ENCODE measurements at places on chromosomes 3 and 15. TPM values are rescaled to one million over a fixed set of nuclear protein-coding genes. Genes with fewer than 3 reads are reported as not detected.
A peak's percentile ranks its signal among the peaks of the same experiment; 100 is the strongest.

- no peak for DNase-seq
Observed at GRCh38 chr3:129758785-129759320, 134.7 kb downstream of the TMCC1 start.

DNA sequence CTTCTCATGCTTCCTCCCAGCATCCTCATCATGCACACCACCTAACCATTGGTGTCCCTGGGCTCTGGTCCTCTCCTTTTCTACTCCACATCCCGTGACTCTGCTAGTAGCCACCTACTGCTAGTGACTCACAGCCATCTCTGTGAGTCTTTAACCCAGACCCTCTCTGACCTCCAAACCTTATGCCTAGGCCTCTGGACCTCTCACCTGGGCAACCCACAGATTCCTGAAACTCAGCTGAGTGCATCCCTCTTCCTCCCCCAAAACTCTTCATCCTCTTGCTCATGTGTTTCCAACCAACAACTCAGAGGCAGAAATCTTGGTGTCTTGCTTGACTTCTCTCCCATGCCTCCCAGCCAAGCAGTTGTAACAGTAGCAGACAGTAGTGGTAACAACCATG lies 20.0 kb upstream of the SLCO2A1 start:
- no peak for DNase-seq

GRCh38 chr3:15636028-15636709 lies 34.6 kb downstream of the BTD start:
- DNase-seq = peak; percentile 38

GRCh38 chr3:63450634-63451363 lies 172.7 kb downstream of the SYNPR start:
- DNase-seq = no peak

DNA sequence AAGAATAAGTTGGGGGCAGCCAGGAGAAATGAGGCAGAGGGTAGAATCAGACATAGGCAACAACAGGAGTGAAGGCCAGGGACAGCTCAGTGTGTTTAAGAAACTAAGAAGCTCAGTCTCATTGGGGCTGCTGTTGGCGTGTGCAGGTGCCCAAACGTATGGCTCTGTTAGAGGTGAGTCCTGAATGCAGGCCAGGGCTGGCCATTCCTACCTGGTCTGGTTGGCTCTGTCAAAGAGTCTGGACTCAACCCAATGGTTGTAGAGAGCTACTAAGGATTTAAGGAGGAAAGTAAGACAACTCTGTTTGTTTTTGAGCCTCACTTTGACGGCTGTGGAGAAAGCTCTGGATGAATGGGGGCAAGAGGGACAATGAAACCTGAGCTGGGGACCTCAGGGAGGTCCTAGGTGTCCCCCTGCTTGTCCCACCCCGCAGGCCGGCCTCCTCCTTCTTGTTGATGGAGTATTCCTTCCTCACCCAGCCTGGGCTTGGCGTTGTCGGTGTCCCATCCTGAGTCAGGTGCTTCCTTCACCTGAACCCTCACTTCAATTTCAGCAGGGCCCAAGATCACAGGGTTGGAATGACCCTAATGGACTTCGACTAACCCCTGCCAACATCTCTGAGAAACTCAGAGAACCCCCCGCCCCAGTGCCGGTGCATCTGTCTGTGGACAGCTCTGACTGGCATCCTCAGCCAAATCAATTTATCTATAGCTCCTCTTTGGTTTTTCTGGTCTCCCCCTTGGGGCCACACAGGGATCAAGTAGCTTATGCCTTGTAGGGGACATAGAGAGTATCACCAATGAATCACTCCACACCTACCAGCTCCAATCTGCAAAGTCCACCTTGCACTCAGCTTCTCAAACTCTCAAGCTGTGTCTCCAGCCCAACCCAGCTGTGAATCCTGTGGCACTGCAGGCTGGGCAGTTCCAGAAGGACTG lies 8.3 kb downstream of the ITGA11 start:
- DNase-seq = no peak

DNA sequence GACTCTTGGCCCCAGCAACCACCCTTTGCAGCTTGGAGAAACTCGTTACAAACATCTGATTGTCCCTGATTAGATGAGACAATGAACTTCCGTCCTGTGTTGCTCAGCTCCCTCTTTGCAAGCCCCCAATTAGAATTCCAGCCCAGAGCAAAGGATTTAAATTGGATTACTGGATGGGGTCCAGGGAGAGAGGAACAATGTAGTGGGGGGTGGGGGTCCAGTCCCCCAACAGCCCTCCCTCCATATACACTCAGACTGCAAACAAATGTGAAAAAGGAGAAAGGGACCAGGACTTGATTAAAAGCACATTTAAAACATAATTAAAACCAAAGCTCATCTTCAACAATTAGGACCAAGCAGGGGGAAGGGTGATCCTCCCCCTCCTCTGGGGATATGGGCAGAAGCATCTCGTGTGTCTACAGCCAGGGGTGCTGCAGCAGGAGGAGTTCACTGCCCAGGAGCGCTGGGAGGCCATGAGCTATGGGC lies 71.7 kb upstream of the TMEM115 start:
- peak; percentile 93 for DNase-seq

DNA sequence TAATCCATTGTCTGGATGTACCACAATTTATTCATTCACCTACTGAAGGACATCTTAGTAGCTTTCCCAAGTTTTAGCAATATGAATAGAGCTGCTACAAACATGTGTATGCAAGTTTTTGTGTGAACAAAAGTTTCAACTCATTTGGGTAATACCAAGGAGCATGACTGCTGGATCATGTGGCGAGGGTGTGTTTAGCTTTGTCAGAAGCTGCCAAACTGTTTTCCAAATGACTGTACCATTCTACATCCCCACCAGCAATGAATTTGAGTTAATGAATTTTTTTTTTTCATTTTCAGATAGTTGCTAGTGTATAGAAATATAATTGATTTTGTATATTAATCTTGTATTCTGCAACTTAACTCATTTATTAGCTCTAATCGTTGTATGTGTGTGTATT lies 20.0 kb upstream of the ELP6 start:
- no peak for DNase-seq

DNA sequence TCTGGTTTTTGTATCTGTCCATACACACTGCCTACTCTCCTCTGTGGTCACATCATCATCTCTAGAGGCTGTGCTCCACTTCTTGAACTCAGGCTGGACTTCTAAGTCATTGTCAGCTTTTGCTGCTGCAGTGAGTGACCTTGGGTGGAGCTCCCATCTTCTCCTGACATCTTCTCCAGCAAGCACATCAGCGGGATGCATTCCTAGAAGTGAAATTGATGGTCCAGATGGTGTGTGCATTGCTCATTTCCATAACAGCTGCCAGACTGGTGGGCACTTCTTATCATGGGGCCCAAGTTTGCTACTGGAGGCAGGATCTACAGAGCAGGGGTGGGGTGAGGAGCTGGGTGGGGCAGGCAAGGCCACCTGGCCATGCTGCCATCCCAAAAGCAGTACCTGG lies 109.9 kb downstream of the DNAJB8 start:
- DNase-seq = no peak

GRCh38 chr3:108455212-108455705 lies 55.1 kb downstream of the MYH15 start:
- no peak for DNase-seq

The XYLB gene
- total RNA-seq = 5.6 TPM

GRCh38 chr3:146218880-146219866 lies 31.7 kb downstream of the PLSCR4 start:
- DNase-seq = no peak

GRCh38 chr3:180961087-180961486 lies 28.4 kb downstream of the DNAJC19 start:
- no peak for DNase-seq

GRCh38 chr15:56775641-56776040 lies 42.3 kb upstream of the ZNF280D start:
- no peak for DNase-seq

The CSPG4 gene
- total RNA-seq = 42.2 TPM

GRCh38 chr3:102205647-102206046 lies 229.2 kb upstream of the ZPLD1 start:
- no peak for DNase-seq

DNA sequence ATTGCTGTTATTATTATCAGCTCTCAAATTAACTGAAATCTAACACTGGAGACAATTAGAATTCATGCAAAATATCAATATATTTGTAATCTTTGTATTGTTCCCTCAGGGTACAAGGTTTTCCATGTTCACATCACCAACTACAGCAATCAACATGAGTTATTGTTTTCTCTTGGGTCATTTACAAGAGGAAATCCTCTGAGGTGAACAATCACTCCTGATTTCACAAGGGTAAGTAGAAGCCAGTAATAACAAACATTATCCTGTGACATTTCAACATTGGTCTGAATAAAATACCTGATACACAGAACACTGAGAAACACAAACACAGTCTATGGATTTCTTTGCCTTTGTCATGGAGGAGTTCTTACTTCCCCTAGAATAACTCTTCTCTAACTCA lies 174.0 kb downstream of the SUCNR1 start:
- peak; percentile 28 for DNase-seq

The TNFAIP8L3 gene
- 5.8 TPM for total RNA-seq

- DNase-seq = no peak
Observed at GRCh38 chr3:173653781-173654180, 256.2 kb downstream of the NLGN1 start.

DNA sequence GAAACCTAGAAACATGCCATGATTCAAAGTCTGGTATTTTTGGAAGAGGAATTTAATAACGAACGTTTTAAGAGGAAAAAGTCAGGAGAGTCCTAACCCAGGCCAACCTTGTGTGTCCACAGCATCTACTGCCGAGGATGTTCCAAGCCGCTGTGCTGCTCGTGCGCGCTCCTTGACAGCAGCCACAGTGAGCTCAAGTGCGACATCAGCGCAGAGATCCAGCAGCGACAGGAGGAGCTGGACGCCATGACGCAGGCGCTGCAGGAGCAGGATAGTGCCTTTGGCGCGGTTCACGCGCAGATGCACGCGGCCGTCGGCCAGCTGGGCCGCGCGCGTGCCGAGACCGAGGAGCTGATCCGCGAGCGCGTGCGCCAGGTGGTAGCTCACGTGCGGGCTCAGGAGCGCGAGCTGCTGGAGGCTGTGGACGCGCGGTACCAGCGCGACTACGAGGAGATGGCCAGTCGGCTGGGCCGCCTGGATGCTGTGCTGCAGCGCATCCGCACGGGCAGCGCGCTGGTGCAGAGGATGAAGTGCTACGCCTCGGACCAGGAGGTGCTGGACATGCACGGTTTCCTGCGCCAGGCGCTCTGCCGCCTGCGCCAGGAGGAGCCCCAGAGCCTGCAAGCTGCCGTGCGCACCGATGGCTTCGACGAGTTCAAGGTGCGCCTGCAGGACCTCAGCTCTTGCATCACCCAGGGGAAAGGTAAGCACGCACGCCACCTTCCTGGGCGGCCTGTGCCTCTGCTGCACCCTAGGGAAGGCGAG lies 28.4 kb downstream of the PML start:
- no peak for DNase-seq

The CLDN18 gene
- not detected for total RNA-seq

- DNase-seq = no peak
Observed at GRCh38 chr3:136093771-136094170, 102.4 kb downstream of the MSL2 start.

The RARRES1 gene
- total RNA-seq = 4.9 TPM

DNA sequence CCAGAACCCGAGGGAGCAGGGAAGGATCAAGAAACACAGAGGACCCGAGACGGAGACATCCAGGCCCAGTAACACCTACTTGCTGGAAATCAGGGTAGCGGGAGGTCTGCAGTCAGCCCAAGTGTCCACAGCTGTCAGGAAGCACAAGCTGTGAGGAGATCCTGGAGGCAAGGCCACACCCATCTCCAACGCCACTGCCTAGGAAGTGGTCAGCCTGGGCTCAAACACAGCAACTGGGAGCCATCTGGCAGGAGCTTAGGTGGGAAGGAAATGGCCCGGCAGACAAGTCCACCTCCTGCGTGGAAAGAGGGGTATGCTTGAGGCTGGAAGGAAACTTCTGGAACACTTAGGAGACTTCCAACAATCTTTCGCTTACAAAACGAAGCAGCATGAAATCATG lies 407.1 kb downstream of the VPS13C start:
- no peak for DNase-seq

The BCL6 gene
- 32.2 TPM for total RNA-seq

The UBAP1L gene
- total RNA-seq = 2.2 TPM

The ATP13A5 gene
- total RNA-seq = 3.7 TPM

All from skin of body (tissue), 3 donors.